ENCODE measurements at places on chromosomes 1 and 21. TPM values are rescaled to one million over a fixed set of nuclear protein-coding genes. Genes with fewer than 3 reads are reported as not detected.

GRCh38 chr21:29800056-29800455 lies 139.7 kb downstream of the GRIK1 start:
- DNase-seq = no peak

DNA sequence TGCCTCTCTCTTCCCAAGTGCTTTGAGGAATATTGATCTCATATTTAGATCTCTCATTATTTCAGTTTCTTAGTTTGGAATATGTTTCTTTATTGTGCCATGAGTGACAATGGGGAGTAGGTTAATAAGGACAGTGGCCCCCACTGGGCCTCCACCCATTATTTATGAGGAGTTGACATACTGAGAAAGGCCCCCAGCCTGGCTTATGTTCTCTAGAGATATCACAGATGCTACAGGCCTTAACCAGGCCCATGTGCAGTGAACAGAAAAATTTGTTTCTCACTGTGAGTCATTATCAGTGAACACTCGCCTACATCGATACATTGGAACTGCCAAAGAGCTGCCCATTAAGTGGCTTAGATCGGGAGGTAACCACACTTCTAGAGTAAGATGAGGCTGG lies 35.7 kb upstream of the SYT6 start:
- no peak for DNase-seq

GUCA2A gene
- total RNA-seq = not detected

ERVH48-1 gene
- total RNA-seq = not detected

- no peak for DNase-seq
Observed at GRCh38 chr1:227896710-227897655, 50.7 kb downstream of the WNT9A start.

- DNase-seq = no peak
Observed at GRCh38 chr1:203095061-203095690, 9.4 kb upstream of the MYOG start.

GRCh38 chr1:48710318-48710717 lies 66.4 kb downstream of the BEND5 start:
- DNase-seq = no peak

DNA sequence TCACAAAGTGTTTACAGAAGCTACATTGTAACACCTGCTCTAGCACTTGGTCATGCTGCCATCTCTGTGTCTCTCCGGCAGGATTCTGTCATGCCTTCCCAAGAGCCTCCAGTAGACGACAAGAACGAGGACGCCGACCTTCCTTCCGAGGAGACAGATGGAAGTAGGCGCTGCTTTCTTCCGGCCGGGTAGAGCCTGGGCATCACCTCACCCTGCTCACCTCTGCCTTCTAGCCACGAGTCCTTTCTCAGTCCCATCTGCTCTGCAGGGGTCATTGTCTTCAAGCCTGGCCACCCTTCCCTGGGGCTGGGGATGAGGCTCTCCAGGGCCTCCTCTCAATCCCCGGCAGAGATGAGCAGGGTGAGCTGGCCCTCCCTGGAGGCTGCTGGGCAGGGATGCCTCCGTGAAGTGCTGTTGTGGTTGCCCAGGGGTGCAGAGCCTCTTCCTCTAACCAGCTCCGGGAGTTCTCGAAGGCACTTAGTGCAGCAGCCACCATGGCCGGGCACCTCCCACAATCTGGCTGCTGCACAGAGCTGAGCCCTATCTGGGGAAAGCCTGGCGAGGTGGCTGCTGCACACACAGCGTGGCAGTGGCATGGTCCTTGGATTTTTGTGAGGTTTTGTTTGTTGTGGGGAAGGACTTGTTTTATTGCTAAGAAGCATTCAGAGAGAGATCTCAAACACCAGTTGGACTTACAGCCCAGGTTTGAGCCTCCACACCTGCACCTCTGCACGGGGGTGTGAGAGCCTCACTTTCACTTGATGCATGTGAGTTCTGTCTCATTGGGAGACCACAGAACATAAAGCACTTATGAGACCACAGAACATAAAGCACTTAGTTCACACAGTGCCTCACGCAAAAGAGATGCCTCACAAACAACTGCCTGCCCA lies 48.4 kb downstream of the FAAP20 start:
- no peak for DNase-seq

ATPAF1 gene
- 31.3 TPM for total RNA-seq

DNA sequence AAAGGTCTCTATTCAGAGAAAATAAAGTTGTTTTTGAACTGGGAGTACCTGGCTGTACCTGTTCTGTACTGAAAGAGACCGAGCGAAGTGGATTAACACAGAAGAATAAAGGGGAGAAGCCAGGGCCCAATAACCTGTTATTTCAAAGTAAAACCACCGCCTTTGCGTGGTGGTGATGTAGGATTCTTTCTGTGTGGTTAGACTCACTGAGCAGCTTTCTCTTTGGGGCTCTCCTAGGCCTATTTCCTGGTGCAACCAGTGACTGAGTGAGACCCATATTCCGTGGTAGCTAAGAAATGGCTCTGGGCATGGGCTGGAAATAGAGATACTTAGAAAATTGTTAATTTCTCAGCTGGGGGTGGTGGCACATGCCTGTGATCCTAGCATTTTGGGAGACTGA lies 99.9 kb downstream of the XCL2 start:
- DNase-seq = no peak

GRCh38 chr1:43885279-43885801 lies 48.3 kb upstream of the ARTN start:
- DNase-seq = no peak

- no peak for DNase-seq
Observed at GRCh38 chr1:14662116-14662515, 63.6 kb downstream of the KAZN start.

DNA sequence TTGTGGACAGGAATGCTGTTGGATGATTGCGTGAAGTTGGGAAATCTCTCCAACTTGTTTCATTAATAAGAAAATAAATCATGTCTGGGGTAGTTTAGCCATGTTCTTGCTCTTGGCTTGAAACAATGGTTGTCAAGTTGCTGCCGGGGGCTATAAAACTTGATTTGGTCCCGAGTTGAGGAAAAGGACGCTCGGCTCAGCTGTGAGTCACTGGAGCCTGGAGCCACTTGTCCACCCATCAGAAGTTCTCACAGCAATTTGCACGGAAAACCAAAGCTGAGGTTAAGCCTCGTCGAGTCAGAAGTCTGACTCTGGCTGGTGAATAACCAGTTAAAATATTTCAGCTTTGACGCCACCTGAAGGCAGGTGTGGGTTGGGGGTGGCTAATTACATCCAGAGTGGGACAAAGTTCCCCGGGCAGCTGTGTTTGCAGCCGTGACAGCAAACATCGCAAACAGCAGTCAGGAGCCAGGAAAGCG lies 19.7 kb upstream of the RIPK4 start:
- DNase-seq = peak; percentile 91

- DNase-seq = no peak
Observed at GRCh38 chr1:229035054-229035747, 235.7 kb upstream of the RAB4A start.

DNA sequence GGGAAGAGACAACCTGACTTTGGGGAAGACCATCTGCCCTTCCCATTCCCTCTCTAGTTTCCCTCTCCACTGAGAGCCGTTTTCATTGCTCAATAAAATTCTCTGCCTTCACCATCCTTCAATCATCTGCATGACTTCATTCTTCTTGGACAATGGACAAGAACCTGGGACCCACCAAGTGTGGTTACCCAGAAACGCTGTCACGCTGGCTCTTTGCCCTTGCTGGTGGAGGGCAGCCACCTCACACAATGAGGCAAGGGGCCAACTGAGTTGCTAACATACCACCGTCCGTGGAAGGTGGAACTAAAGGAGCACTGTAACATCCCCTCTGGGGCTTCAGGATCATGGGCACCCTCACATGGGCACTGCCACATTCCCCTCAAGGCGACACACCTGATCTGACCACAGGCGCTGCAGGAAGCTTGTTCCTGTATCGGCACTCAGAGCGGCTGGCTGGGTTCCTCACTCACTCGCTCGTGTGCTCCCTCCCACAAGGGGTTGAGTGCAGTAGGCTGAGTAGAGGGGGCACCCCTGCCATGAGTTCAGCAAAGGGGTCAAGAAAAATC lies 652.4 kb downstream of the PLPP3 start:
- no peak for DNase-seq

- no peak for DNase-seq
Observed at GRCh38 chr1:47424336-47424982, 8.4 kb downstream of the FOXE3 start.

DNA sequence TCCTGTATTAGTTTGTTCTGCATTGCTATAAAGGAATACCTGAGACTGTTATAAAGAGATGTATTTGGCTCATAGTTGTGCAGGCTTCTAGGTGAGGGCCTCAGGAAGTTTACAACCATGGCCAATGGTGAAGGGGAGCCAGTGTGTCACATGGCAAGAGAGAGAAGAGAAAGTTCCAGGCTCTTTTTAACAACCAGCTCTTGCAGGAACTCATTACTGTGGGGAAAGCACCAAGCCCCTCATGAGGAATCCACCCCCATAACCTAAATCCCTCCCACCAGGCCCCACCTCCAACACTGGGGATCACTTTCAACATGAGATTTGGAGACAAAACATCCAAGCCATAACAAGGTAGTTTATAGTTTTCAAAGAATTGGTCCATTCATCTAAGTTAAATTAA lies 5.0 kb upstream of the MEAF6 start:
- DNase-seq = no peak

NCMAP gene
- 1.5 TPM for total RNA-seq

GRCh38 chr1:184276416-184276815 lies 110.4 kb upstream of the C1orf21 start:
- no peak for DNase-seq

GPR161 gene
- total RNA-seq = 16.4 TPM

VWA1 gene
- total RNA-seq = 28.3 TPM

- no peak for DNase-seq
Observed at GRCh38 chr21:26127918-26128317, 42.7 kb downstream of the APP start.

DNA sequence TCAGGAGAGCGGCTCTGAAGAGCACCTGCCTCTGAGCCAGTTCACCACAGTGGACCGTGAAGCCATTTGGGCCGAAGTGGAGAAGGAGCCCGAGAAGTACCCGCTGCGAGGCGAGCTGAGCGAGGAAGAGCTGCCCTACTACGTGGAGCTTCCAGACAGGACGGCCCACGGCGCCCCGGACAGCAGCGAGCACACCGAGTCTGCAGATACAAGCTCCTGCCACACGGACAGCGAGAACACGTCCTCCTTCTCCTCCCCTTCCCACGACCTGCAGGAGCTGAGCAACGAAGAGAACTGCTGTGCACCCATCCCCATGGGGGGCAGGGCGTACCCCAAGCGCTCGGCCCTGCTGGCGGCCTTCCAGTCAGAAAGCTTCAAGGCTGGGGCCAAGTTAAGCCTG lies 74.9 kb upstream of the MORC3 start:
- DNase-seq = no peak

DNA sequence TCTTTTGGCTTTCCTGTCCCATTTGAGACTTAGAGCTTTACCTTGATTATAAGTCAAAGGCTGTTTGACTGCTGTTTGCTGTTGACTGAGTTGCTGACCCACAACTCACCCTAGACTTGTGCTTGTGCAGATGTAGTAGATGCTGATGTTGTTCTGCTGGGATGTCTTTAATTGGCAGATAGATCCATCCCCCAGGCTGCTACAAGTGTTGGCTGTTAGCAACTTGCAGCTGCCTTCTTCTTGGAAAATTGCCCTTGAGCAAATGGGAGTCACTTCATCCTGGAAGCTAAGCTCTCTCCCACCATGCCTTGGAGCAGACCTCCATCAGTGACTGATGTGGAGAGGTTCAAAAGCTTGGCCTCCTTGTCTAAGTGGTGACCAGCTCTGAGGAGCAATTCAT lies 139.3 kb upstream of the KIAA0040 start:
- DNase-seq = no peak

ATP1A4 gene
- total RNA-seq = not detected

NBL1 gene
- total RNA-seq = 76.7 TPM

- no peak for DNase-seq
Observed at GRCh38 chr1:91015358-91015780, 6.5 kb downstream of the ZNF644 start.

DNA sequence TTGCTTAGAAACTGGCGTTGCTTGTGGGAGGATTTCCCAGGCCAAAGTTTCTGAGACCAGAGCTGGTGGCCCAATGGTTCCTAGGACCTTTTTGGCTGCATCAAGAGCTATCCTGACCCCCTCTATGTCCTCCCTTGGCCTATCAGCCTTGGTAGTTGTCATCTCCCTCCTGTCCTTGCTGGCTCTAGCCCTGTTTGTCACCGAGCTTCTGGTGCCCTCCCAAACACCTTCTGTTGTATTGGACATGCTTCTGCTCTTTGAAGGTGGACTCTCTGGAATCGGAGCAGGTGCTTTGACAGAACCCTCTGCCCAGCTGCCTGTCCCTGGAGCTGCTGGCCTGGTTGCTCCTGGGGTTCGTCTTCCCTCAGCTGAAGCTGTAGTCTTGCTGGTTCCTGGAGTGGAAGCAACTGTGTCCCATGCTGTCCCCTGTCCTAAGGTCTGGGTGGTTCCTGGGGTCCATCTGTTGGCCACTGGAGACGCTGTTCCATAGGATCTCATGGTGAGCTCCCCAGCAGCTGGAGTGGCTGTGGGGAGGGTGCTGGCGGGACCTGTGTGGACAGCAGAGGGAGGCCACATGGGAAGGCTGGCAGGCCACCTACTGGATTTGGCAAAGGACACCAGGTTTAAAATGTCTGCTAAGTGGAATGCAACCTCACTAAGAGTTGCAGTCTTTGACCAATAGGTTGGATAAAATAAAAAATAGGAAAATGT lies 9.4 kb downstream of the FCAMR start:
- DNase-seq = no peak

DNA sequence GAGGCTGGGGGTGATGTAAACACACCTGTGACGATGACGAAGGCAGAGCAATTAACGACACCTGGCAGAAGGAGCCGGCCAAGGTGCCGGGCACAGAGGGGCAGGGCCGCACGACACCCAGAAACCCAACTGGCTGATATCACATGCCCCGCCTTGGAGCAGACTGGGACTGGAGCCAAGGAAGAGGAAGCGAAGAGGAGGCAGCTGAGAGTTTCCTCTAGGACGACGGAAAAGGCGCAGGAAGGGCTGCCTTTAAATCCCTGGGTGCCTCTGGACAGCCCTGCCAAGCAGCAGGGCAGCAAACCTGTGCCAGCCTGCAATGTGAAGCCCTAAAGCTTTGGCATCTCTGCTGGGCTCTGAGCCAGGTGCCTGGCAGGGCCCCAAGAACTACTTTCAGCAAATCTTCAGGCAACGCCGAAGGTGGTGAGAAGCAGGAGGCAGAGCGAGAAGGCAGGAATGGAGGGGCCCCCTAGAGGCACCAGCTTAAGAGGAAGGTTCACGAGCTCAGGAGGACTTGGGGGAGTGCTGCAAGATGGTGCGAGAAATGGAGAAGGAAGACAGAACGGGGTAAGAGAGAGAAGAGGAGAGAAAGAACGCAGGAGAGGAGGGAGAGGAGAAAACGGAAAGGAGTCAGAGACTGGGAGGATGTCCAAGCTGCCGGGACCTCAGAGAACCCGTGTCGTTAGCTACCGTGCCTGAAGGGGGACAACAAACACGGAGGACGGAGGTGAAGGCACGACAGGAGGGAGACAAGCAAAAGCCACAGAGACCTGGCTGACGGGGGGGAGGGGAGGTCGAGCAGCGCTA lies 25.3 kb upstream of the PEF1 start:
- peak; percentile 23 for DNase-seq
